Activated CD8-positive, alpha-beta memory T cell treated with anti-CD3 and anti-CD28 coated beads, Interleukin-2, amount 50 U/mL, for 4 hours (primary cell): ENCODE measurements at places on chromosomes 7 and 10.

- DNase-seq: no peak
These were observed 166.3 kb downstream of the RNF133 start for GRCh38 chr7:122532406-122533269.

DNA sequence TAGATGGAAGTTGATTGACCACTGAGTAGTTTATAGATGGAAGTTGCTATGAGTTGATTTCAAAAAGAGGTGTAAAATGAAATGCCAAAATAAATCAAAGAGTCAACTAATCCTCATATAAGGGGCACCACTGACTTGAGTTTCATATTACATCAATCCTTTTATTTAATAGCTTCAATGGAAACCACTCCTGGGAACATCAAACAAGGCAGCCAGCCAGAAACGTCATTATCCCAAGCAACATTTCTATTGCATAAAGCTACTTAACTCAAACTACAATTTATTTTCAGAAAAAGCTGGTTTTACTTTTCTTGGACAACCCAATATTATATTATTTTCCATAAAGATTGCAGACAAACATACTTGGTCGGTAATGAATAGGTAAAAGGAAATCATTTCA lies 162.1 kb downstream of the TSPAN12 start:
- DNase-seq: no peak

- DNase-seq: no peak
These were observed 194.5 kb upstream of the GALNT17 start for GRCh38 chr7:70937424-70937823.

- no peak for DNase-seq
These were observed 17.8 kb upstream of the CCDC3 start for GRCh38 chr10:13019280-13019679.

GRCh38 chr10:107689323-107689722 lies 524.8 kb upstream of the SORCS1 start:
- no peak for DNase-seq

DNA sequence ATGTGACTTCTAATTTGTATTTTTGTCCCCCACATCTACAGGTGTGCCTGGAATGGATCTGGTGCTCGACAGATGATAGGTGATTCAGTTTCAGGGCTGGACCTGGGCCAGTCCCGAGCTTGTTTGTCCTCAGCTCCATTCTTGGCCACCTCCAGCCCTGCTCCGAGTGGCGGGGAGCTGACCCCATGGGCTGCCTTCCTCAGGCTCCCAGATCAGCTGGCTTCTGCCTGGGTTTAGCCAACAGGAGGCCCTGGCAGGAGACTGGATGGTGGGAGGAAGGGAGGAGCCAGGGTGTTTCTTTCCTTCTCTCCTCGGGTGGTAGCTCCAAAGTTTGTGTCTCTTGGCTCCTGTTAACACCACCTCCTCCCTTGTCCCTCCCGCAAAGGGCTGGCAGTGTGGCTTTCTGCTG lies 75.2 kb downstream of the CDH23 start:
- no peak for DNase-seq

- DNase-seq: no peak
These were observed 86.0 kb downstream of the NEBL start for GRCh38 chr10:20811131-20811530.

DNA sequence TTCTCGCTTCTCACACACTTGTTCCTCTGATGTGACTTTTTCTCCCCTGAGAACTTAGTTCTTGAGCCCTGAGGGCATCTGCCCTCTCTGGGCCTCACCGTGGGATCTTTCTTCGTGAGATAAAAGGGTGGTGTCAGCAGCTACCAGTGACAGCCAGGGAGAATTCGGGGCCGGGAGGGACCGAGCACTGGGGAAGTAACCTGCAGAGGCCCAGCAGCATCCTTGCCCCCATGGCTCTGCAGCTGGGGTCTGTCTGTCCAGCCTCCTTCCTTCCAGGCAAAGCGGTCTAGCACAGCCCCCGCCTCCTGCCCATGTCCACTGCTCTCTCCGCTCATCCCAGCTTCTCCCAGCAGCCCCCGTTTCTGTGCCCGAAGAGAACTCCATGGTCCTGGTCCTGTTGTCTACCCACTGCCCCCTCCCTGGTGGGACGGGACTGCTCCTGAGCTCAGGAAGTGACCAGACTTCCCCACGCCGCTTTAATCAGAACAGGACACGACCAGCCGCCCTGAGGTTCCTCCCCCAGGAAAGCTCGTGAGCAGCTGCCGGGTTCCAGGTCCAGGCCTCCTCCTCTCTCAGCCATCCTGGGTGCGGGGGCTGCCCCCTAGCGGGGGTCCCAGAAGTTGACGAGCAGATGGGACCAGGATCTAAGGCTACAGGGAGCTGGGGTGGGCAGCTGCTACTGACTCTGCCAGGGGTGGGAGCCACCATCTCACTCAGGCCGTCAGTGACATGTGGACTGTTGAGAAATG lies 187.5 kb downstream of the WDR37 start:
- no peak for DNase-seq

- no peak for DNase-seq
These were observed 666.0 kb downstream of the SUGCT start for GRCh38 chr7:40800771-40801170.

DNA sequence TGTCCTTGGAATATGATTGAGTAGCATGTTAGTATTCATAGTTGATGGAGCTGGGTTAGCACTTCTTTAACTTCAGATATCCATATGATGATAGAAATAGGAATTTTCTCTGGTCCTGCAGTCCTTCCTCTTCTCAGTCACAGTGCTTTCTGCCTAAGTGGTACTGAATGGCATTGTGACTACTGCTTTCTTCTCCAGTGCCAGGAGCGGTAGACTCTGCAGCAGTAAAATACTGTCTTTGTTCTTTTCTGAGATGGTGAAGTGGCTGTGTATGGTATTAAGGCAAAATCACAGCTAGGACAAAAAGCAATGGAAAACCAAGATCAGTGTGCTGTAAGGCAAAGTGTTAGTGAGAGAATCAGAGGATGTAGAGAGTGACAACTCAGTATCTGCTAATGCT lies 46.6 kb downstream of the C1GALT1 start:
- no peak for DNase-seq

DNA sequence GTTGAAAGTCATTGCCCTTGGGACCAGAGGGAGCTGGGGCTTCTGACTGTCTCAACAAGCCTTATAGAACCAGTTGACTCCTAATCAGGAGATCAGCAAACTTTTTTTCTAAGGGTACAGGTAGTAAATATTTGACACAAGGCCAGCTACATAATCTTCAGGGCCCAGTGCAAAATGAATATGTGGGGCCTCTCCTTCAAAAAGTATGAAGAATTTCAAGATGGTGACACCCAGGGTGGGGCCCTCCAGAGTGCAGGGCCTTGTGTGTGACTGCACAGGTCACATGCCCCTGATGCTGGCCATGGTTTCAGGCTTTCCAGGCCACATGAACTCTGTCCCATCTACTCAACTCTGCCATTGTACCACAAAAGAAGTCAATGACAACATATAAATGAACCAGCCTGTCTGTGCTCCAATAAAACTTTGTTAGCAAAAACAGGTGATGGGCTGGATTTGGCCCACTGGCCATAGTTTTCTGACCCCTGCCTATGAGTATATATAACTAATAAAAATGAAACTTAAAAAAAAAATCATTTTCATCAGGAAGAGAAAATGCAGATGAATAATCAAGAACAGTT lies 6.1 kb downstream of the MMRN2 start:
- no peak for DNase-seq

DNA sequence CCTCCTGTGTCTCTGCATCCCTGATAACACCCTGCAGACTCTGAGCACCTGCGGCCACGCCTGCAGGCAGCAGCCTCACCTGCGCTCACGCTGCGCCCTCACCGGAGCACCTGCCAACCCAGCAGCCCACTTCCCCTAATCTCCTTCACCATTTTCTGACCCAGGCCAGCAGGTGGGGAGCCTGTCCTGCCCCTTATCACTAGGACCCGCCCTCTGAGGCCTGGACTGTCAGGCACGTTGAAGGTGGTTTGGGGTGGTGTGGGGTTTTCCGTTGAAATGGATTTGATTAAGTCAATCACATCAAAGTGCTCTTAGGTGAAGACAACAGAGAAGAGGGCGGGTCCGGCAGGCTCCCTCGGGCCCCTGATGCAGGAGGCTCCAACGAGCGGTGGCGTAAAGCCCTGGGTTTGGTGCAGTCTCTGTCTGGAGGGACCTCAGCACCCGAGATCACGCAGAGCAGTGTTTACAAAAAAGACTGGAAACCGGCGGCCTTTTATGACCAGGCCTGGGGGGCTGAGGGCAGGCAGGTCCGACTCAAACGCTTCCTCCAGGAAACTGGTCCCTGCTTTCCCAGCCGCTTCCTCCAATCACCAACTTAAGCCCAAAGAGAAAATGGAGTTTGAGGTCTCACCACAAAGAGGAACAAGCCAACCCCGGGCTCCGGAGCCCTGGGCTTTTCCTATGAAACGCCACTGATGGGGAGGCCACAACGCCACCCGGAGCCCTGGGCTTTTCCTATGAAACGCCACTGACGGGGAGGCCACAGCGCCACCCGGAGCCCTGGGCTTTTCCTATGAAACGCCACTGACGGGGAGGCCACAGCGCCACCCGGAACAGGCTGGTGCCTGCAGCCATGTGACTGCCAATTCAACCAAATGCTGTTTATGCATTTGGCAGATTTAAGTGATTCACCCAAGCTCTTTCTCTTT lies 45.5 kb downstream of the DPYSL4 start:
- no peak for DNase-seq

GRCh38 chr10:129552119-129552518 lies 85.1 kb downstream of the MGMT start:
- DNase-seq: no peak

DNA sequence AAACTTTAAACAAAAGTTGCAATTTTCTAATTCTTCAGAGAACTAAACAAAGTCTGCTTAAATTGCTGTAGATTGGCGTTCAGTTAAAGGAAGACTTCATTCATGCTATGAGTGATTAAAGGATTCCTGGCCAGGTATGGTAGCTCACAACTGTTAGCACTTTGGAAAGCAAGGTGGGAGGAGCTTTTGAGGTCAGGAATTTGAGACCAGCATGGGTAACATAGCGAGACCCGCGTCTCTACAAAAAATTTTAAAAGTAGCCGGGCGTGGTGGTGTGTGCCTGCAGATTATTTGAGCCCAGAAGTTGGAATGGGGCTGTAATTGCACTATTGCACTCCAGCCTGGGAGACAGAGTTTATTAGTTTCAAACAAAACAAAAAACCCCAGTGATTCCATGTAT lies 13.5 kb upstream of the SCRN1 start:
- DNase-seq: no peak

- no peak for DNase-seq
These were observed 107.8 kb downstream of the ARHGAP22 start for GRCh38 chr10:48496831-48497779.

DNA sequence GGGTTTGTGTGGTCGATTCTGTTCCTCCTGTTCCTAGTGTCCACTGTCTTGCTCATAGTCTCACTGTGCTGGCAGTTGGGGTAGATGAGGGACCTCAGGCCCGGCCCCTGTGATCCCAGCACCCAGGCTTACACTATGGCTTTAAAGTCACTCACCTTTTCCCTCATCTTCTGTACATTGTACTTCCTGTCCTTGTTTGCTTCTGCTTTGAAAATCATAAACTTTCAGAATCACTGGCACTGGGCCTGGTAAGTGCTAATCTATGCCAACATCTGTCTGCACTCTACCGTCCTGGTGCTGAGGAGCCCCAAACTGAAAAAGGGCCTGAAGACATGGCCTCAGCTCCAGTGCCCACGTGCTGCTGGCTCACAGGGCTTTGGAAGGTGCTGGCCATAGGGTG lies 5.7 kb upstream of the TAS2R60 start:
- DNase-seq: no peak

GRCh38 chr7:45691155-45691656 lies 117.0 kb downstream of the ADCY1 start:
- DNase-seq: no peak

DNA sequence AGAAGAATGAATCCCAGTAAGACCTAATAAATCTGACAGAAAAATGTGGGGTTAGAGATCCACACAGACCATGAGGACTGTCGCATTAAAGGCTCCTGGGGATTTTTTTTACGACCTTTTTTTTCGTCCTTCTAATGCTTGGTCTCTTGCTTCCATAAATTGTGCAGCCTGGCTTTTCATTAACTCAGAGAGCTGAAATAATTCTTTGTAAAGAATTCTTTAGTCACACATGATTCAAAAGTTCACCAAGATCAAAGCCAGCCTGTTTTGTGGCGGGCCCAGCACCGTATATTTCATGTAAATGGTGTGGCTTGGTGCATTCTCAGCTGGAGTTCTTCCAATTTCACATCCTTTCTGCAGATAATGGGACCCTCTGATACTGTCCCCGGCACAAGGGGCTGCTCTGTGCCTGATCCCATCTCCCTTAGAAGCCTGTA lies 206.6 kb upstream of the BMPER start:
- no peak for DNase-seq

DNA sequence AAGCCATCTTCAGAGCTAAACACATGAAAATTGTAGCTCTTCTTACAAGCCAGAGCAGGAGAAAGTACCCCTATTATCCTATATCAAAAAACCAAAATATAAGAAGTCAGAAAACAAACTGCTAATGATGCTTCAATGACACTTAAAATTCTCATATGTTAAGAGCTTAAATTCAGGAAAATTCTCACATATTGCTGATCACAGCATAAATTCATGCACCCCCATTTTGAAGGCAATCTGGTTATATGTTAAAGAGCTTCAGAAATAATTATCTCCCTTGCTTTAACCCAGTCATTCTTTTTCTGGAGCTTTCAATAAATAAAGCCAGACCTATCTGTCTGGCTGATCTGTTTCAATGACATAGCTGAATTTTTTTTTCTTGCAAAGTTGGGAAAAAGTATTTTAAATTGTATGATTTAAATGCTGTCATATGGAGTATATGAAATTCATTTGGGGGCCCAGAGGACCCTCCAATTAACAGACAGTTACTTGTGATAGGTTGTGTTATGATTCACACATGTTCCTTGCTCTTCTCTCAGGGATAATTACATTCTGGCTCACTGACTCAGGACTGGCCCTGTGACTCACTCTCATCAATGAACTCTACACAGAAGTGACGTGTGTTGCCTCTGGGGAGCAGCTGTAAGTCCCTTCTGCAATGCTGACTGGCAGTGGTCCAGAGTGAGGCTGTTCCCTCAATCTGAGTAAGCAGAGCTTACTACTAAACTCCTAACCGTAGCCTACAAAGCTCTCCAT lies 85.2 kb downstream of the HGF start:
- DNase-seq: no peak

GRCh38 chr7:89477991-89478390 lies 676.3 kb upstream of the STEAP1 start:
- DNase-seq: no peak

GRCh38 chr10:50453940-50454339 lies 169.8 kb downstream of the SGMS1 start:
- no peak for DNase-seq

DNA sequence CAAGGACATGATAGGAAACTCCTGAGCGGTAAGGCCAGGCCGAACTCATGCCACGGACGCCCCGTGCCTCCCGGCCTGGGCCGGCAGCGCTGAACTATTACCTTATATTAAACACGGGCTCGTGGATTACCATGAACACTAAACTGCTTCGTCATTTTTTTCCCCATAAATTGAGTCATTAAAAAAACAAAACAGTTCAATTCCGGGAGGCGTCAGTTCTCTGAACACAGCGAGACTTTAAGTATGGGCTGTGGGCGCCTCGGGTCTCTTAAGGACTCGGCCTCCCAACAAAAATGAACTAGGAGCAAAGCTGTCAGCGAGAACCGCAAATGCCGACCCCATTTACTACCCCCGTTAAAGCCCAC lies 519 bp downstream of the PITRM1 start:
- no peak for DNase-seq
